CD4-positive, alpha-beta T cell treated with Interleukin-1 beta for 1 hour (primary cell): ENCODE measurements at places on chromosomes 1 and 21.
A peak's percentile ranks its signal among the peaks of the same experiment; 100 is the strongest.

DNA sequence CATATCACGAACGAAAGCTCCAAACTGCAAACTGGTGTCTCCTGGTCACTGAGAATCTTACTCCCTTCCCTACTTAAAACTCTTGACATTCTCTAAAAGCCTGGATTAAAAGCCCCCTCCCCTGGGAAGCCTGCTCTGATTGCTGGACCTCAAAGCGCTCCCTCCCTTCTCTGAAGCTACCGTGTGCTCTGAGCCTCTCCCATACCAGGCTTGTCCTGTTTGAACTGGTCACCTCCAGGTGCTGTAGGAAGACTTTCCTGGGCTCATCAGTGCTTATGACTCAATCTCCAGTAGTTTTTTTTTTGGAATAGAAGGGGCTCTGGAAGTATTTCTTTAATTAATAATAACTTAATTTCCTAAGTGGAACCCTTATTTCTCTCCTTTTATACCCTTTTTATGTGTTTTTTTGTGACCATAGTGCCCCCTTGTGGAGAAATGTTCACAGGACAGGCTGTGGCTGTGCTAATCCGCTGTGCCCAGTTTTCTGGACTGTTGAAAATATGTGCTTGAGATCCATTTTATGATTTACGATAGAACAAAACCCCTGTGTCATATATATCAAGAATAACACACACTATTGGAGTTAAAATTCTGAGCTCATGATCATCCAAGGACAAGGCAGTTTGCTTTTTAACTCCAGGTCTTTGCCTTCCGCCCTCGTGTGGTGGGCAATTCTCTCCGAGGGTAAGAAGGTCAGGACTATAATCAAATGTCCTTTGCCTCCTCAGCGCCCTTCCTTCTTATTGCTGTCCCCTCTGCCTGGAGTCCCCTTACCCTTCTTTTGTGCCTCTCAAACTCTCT is 16.9 kb downstream of the MTARC1 start:
- DNase-seq, result peak; percentile 24

DNA sequence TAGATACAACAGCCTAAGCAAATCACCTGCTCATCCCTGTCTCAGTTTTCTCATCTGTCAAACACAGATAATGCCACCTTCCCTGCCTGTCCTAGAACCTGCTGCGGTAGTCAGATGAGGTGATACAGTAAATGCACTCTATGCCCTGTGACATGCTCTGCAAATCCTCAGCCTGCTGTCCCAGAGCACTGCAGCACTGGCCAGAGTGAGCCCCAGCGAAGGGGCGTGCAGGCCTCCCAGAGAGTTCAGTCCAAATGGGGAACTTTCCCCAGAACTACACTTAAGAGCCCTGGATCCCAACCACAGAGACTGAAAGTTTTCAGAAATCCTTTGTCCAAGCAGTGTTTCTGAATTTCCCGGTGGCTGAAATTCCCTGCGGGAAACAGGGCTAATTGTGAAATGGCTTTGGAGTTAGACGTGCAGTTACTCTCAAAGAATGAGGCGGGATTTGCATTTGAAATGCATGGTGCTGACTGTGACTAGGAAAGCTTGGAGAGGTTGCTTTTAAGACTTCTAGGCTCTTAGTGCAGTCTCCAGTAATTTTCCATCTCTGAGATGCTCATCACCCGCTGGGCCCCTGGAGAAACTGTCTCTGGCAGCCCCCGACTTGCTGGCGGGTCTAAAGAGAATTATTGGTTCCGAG is 206.5 kb upstream of the AJAP1 start:
- no peak for DNase-seq

GRCh38 chr1:157137408-157138219 is 581 bp downstream of the ETV3 start:
- peak; percentile 20 for DNase-seq

GRCh38 chr1:183138301-183138700 is 47.8 kb upstream of the LAMC2 start:
- no peak for DNase-seq

DNA sequence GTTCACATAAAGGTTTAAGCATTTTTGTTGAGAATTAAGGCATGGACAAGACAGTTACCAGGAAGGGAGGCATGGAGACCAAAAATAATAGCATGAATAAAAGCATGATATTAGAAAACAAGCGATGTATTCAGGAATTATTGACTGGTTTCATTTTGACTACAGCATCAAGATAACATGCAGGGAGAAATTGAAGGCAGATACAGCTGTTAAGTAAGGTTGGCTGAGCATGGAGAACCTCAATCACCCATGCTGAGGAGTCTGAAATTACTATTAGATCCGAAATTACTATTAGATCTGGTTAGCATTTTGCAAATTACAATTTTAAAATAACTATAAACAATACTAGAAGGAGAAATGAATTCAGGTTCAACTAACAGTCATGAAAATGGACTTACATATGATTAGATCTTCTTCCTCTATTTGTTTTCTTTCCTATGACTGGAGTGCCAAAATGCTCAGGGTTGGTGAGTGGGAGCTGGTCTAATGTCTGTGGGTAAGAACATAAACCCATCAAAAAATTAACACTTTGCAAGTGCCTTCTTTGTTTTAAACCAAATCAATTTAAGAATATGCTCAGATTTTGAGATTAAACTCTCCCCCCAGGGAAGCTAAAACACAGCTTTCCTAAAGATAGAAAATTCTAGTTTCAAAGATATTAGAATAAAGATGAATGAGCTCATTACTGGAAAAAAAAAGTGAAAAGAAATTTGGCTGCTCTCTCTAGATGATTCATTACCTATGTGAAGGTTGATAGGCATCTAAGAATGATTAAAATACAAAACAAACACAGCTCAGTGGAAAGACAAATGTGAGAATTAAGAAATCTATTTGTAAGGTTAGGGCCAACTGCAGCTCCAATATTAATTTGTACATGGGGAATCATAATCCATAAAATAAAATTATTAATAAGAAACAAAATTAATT is 81.7 kb downstream of the ARID4B start:
- no peak for DNase-seq

- DNase-seq, result no peak
Observed at GRCh38 chr1:162921311-162921710, 60.3 kb upstream of the CCDC190 start.

- DNase-seq, result no peak
Observed at GRCh38 chr1:207742850-207743555, 8.9 kb upstream of the CD46 start.

- DNase-seq, result peak; percentile 79
Observed at GRCh38 chr1:2148691-2149090, 45.9 kb downstream of the FAAP20 start.

GRCh38 chr1:52907068-52907811 is 14.3 kb downstream of the ECHDC2 start:
- DNase-seq, result no peak

GRCh38 chr1:218948446-218948845 is 225.2 kb upstream of the LYPLAL1 start:
- DNase-seq, result no peak

- DNase-seq, result no peak
Observed at GRCh38 chr1:174940646-174941175, 59.0 kb upstream of the CACYBP start.

- DNase-seq, result peak; percentile 55
Observed at GRCh38 chr1:7646981-7647901, 123.9 kb upstream of the VAMP3 start.

DNA sequence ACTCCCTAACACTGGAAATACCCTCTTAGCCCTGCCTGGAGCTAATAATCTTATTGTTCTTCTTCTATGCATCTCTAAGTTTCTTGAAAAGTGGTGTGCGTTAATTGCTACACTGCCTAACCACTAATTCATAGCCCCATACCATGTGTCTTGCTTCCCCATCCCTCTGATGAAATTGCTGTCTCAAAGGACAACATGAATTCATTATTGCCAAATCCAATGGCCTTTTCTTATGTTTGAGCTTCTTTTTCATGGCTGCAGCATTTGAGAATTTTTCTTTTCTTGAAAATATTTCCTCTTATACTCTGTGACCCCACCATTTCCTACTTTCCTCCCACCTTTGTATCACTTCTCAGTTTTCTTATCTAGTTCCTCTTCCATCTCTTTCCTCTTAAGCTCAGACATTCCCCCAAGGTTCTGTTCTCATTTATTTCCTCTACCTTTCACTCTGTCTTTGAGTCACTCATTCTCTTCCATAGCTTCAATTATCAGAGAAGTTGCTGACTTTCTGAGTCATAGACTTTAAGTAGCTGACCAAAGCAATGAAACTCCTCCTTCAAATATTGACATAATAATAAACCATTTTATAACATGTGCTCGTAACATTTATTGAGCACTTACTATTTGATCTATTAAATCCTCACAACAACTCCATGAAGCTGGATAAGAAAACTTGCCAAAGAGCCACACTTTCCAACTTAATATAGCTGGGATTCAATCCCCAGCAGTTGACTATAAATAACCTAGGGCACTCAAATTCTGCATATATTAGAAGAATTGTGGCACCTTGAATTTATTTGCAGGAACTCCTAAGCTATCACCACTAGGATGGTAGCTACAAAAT is 35.5 kb upstream of the ATP6V1G3 start:
- no peak for DNase-seq

DNA sequence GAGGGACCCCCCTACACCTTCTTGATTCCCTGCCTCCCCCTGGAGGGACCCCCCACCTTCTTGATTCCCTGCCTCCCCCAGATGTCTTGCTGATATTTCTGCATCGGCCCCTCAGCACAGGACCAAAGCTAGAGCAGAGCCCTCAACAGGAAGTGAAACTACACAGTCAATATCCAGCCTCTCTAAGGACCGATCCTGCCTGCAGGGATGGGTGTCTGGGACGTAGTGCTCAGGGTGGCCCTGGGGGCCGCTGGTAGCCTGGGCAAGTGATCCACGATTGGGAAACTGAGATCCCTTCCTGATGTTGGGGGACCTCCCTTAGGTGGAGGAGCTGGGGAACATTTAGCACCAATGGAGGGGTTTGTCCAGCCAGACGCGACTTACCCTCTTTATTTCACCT is 3.9 kb upstream of the LEFTY2 start:
- peak; percentile 20 for DNase-seq

GRCh38 chr1:60287536-60287935 is 214.0 kb upstream of the C1orf87 start:
- no peak for DNase-seq

DNA sequence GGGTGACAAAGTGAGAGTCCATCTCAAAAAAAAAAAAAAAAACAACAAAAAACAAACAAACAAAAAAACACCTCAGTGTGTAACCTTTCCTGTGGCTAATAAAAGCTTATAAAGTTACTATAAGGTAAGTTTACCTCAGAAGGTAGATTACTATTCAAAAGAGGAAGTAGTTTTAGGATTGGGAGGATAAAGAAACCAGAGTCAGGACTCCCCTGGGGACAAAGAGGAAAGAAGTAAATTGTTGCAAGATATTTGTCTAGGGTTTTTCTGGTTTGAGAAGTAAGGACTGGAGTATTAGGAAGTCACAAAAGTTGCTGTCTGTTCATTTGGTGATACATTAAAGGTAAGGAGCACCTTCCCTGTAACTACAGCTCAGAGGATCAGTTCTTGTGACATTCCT is 23.8 kb upstream of the CENPF start:
- no peak for DNase-seq

DNA sequence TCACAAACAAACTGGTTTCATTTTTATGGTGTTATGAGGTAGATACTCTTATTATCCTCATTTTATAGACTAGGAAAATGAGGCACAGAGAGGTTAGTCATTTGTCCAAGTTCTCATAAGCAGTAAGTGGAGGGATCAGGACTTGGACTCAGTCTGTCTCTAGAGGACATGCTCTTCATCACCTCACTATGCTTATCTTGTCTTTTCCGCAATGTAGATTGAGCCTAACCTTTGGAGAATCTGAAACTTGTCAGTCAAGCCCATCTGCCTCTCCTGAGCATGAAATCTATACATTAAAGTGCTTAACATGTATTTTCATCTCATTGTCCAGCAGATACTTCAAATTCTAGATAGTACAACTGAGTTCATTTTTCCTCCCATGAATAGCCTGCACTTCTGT is 11.8 kb upstream of the CDC14A start:
- DNase-seq, result no peak

DNA sequence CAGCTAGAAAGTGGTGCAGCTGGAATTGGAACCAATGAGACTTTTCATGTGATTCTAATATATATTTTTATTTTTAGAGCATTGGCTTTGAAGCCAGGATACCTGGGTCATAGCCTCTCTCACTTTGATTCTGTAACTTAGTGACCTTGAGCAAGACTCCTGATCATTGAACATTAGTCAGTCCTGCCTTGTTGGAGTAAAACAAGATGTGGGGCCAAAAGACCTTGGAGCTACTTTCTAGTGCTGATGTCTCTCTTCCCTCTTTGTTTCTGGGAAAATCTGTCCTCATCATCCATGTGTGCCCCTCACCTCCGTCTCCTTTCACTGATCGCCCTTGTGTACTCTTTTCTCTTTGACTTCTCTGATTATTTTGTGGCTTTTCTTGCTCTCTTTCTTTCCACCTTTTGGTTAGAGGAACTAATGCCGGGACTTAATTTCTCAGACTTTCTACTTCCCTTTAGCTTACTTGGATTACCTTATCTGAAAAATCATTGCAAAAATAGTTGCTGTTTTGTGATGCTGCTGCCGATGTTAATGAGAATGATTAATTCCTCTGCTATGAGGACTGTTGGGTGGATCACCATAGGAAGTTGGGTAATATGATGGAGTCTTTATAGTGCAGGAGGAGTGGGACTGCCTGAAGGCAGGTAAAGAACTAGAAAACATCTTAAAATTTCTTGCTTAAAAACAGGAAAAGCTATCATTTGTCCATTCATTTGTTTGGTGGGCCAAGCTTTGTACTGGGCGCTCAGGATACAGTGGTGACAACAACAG is 72.0 kb downstream of the NOS1AP start:
- no peak for DNase-seq

- peak; percentile 31 for DNase-seq
Observed at GRCh38 chr1:206716870-206717673, 32.4 kb downstream of the MAPKAPK2 start.

GRCh38 chr21:41029571-41029970 is 138.4 kb upstream of the BACE2 start:
- no peak for DNase-seq

DNA sequence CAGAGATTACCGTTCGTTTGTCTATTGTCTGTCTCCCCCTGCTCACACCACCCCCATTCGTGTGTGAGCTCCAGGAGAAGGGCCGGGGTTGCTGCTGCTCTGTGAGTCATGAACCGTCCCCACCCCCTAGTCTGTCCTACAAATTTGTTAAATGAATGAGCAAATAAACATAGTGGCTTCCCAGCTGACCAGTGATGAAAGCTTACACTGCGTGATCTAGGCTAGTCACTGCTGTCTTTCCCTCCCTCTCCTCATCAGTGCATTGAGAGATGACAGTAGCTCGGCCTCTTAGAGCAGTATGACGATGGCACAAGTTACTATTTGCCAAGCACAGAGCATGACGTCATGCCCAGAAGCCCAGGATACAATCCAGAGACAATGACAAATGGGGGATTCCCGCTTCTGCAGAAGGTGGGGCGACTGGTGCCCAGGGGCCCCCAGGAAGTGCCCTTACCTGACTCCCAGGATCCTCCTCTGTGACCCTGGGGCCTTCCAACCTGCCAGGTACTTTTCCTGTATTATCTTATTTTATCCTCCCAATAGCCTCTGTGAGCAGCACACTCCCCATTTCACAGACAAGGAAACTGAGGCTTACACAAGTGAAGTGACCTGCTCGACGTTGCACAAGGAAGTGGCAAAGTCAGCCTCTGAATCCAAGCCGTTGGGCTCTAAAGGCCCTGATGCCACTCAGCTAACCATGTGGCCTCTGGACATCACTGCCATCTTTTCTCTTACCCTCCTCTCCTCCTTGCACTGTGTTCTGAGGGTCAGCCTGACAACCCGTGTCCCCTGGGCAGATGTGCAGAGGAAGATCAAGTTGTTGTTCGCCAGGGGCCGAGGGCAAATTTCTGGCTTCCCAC is 8.6 kb upstream of the EPHA2 start:
- no peak for DNase-seq

GRCh38 chr1:104264521-104264920 is 514.8 kb downstream of the AMY1C start:
- no peak for DNase-seq
